RKO (cell line): ENCODE measurements at places on chromosomes 5 and 9.

- DNase-seq = peak; percentile 86
Measured at GRCh38 chr5:137146402-137146890, 352.7 kb downstream of the SPOCK1 start.

GRCh38 chr5:172840432-172841154 lies 6.5 kb downstream of the ERGIC1 start:
- no peak for DNase-seq

DNA sequence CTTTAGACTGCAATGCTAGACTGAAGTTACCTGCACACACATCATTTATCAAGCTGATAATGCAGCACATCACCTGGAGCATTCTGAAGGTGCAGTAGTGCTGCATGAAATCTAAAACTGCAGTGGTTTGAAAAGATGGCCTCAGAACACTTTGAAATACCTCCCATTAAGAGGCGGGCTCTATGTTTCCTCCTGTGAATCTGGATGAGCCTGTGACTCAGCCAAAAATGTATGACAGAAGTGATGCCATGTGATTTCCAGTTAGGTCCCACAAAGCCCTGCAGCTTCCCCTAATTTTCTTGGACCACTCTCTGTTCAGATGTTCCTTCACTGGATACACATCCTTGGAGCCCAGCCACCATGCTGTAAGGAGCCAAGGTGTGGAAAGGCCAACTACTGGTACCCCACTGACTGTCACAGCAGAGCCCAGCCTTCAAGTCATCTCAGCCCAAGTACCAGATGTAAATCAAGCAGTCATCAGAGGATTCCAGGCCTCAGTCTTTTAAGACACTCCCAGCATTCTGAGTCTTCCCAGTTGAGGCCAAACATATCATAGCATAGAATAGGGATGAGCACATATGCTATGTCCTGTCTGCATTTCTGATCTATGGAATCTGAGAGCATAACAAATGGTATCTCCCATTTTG lies 27.2 kb upstream of the DEPDC1B start:
- DNase-seq = peak; percentile 24

DNA sequence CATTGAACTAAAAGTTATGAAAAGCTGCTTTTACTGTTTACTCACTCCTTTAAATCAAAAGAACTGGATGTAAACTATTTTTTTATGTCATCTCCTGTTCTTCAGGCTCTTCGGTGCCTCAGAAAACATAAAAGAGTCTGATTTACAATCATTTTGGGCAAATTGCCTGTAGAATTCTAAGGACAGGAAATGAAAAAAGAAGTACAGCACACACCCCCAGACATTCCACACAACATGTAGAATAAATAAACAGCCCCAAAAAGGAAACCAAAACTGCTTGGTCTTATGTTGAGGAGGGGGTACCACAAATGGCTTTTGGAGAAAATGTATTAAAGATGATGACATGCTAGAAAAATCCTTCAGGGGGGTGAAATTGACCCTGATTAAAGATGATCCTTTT lies 57.2 kb downstream of the ITGA1 start:
- no peak for DNase-seq

GRCh38 chr5:125550274-125550673 lies 803.8 kb upstream of the ZNF608 start:
- no peak for DNase-seq

DNA sequence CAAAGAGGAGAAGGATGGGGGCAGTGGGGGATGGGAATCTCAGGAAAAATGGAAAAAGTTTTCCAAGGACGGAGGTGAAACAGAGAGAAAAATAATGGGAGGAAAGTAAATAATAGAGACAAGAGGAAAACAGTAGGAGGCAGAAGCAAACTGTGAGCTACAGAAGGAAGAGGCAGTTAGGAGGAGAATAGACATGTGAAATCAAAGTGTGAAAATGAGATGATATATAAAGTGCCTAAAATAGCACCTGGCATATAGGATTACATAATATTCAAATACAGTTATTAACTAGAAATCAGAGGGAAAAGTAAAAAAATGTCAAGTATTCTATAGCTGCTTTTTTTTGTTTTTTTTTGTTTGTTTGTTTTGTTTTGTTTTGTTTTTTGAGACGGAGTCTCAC lies 44.0 kb upstream of the PLIN2 start:
- DNase-seq = no peak

DNA sequence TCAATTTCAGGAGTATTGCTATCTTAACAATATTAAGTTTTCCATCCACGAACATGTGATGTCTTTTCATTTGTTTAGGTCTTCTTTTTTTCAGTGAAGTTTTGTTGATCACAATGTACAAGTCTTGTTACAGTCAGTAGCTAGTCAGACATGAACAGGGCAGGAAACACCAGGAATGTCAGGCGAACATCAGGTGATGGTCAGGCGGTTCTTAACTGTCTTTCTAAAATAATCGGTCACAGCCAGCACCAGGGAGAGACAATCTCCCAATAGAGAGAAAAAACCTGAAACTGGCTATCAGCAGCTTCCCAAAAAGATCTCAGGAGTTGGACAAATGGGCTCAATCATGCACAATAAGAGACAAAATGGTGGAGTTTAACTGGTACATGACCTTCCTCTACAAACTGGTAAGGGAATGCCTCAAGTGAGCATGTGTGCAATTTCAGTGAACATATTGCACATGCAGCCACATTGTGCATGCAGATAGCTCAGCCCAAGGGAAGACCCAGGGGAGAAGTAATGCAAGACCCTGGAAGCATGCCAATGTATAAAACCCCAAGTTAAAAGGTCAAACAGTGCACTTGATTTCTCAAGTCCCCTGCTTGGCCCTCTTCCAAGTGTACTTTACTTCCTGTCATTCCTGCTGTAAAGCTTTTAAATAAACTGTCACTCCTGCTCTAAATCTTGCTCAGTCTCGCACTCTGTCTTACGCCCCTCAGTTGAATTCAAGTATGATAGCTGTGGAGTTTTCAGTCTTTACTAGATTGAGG lies 176.1 kb upstream of the RASEF start:
- no peak for DNase-seq

DNA sequence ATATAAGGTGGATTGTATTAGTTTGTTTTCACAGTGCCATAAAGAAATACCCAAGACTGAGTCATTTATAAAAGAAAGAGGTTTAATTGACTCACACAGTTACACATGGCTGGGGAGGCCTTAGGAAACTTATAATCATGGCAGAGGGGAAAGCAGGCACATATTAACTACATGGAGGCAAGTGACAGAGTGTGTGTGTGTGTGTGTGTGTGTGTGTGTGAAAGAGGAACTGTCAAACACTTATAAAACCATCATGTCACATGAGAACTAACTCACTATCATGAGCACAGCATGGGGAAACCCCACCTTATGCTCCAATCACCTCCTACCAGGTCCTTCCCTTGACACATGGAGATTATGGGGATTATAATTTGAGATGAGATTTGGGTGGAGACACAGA lies 118.6 kb downstream of the SPEF2 start:
- DNase-seq = no peak

GRCh38 chr5:149635394-149635793 lies 54.1 kb downstream of the ARHGEF37 start:
- DNase-seq = no peak

DNA sequence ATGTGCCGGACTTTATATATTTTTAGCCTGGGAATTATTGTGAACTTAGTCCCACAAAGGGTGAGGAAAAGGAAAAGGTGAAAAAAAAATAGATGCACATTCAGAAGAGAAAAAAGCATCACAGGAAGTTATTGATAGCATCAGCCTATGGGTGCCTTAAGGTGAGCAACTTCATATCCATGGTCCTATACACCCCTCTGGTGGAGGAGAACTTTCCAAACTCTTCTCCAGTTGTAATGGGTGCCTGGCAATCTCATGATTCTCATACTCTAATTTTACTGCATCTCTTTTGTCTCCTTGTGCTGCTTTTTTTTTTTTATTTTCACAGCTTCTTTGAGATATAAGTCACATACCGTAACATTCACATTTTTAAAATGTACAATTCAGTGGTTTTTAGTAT lies 107.4 kb downstream of the JAKMIP2 start:
- peak; percentile 1 for DNase-seq

DNA sequence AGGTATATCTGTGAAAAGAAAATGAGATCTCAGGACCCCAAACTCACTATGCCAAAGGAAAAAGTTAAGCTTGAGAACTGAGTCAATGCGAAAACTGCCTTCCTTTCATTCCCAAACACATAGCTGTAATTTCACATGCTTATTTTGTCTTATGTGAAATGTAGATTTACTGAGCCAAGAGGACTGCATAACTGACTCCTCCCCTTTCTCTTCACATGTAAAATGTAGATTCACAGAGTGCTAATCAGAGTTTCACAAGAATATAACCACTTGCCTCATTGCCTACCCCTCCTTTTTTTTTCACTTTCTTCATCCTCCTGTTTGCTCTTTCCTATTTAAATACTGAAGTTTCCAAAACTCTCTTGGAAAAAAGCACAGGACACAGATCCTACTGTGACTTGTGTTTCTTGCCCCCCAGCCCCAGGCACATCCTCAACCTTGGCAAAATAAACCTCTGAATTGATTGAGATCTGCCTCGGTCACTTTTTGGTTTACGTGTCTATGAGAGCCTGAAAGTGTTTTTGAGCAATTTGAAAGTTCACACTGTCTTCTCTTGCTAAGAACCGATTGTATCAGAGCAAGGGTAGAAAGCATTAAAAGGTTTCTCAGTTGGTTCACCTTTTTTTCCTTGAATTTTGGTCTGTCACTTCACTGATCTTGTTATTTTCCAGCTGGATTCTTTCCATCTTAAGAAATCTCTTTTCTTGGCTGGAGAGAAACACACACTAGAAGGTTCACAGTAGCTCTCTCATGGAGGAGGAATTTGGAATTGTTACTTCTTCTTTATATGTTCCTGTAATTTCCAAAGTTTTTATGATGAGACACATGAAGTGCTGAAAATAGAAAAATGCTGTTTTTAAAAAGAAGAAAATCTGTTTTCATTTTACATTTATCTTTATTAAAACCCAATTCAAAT lies 44.8 kb upstream of the SNAPC3 start:
- no peak for DNase-seq

GRCh38 chr9:77488439-77489126 lies 159.5 kb downstream of the GNA14 start:
- DNase-seq = peak; percentile 47

GRCh38 chr5:63878788-63879187 lies 83.5 kb downstream of the HTR1A start:
- no peak for DNase-seq

DNA sequence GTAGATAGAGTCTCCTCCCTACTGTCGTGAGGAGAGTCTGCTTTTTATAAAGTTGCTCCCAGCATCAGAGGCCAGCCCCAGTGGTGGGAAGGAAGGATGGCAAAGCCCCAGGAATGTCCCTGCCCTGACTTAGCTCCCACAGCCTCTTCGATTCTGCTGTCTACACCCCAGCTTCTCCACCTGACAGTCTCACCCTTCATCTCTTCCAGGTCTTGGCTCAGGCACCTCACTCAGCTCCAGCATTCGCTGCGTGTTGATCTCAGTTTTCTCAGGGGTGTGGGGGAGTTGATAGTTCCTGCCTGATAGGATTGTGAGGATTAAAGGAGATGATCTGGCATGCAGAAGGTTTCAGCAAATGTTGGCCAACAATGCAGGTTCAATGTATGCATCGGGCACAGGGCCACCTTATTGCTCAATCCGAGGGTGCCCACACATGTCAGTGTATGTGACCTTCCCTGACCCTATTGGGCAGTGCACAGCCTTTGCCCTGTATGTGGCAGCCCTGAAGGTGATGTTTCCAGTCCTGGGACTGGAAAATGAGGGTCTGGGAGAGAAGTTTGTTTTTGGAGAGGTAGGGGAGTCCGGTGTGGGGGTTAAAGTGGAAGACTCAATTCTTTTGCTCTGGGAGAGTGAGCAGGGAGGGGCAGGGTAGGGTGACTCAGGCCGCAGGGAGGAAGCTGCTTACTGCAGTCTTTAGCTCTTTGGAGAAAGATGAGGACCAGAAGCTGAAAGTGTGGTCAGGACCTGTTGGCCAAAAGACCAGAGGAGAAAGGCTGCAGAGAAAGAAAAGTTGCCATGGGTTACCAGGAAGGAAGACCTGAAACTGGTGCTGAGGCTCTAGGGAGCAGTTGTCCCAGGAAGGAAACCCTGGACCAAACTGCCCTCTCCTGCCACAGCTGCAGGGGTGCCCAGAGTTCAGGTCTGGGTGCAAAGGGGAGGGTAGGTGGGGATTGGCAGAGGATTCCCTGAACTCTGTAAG lies 153.2 kb downstream of the MACROH2A1 start:
- no peak for DNase-seq

DNA sequence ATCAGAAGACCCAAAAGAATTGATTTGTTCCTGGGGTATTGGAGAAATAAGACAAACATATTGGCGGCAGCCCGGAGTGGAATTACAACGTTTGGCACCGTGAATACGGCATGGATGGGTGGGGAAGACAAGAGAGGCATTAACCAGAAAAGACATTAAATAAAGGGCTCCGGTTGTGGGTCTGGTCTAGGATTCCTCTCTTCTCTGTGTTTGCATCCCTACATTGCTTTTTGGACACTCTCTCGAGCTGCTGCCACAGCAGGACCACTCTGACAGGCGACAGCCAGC lies 138.7 kb upstream of the PALM2AKAP2 start:
- DNase-seq = no peak

DNA sequence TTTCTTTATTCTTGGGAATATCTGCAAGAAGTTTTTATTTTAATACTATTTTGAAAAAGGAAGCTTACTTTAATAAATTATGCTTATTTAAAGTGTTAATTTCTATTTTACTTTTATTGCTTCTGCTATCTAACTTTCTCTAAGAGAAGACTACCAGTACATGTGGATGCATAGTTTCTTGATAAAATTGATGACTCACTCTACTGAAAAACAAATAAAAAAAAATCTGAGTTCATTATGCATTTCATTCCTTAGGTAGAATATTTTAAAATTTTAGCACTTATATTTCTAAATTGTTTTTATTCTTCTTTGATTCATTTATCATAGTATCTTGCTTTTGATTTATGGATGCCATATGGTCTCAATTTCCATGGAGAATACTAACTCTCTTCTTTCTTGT lies 217.9 kb downstream of the TAF11L14 start:
- no peak for DNase-seq

DNA sequence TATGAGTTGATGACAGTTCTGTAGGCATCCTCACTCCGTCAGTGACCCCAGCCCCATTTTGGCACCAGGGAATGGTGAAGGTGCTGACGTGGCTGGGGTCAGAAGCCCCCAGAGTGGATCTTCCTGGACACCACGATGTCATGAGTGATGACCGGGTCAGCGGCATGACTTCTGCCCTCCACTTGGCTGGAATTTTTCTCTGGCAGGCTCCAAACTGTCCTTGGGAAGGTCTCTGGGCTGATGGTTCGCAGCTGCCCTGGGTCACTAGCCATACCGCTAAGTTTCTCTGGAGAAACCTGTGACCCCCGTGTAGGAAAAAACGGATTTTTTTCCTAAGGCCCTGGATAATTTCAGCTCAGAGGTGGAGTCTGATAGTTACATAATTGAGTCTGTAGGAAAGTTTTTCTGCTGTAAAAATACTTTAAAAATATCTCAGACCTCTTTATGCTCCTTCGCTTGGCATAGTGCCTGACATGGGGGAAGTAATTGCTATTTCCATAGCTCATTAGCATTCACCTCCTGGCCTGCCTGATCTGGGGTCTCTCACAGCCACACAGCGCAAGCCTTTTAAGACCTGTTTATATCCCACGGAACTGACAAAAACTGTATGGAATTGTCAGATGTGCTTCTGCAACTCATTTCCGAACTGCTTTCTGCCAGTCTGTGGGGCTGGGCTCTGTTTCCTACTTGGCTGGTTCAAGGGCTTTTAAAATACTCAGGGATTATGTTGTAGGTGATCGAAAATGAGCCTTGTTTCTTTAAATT lies 69.2 kb downstream of the ANGPTL2 start:
- DNase-seq = no peak

- DNase-seq = no peak
Measured at GRCh38 chr5:139565411-139566305, 4.5 kb downstream of the UBE2D2 start.
